AG09319 (cell line): ENCODE measurements at places on chromosomes 2 and 18.

DNA sequence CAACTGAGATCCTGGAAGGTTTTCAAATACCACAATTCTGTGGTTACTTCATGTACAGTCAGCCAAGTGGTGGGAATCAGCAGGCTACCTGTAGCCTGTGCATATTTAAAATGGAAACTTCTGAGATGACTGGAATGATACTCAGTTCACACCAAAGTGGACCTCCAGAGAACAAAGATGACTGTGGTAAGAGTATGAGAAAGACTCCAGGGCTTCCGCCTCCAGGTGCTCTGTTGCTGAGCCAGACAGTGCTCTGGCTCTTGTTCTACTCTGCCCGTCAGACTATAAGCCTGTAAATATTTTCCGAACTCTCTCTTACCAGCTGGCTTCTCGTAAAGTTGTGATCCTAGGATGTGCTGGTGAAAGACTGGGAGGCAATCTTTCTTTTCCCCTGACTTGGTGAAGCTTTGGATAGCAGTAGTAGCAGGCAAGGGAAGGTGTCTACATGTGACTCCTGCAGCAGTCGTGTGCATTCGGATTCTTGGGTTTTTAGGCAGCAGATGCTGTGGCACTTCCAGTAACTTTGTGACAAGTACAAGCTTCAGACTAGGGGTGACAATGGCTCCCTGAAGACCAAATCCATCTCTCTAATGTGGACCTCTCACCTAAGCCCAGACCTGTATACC is 23.1 kb downstream of the ST3GAL5 start:
- DNase-seq: no peak

GRCh38 chr2:130825231-130825965 is 11.3 kb upstream of the ARHGEF4 start:
- DNase-seq: no peak

GRCh38 chr2:174013315-174013751 is 48.2 kb upstream of the SP3 start:
- no peak for DNase-seq

GRCh38 chr2:223285370-223286265 is 233.6 kb downstream of the KCNE4 start:
- no peak for DNase-seq

DNA sequence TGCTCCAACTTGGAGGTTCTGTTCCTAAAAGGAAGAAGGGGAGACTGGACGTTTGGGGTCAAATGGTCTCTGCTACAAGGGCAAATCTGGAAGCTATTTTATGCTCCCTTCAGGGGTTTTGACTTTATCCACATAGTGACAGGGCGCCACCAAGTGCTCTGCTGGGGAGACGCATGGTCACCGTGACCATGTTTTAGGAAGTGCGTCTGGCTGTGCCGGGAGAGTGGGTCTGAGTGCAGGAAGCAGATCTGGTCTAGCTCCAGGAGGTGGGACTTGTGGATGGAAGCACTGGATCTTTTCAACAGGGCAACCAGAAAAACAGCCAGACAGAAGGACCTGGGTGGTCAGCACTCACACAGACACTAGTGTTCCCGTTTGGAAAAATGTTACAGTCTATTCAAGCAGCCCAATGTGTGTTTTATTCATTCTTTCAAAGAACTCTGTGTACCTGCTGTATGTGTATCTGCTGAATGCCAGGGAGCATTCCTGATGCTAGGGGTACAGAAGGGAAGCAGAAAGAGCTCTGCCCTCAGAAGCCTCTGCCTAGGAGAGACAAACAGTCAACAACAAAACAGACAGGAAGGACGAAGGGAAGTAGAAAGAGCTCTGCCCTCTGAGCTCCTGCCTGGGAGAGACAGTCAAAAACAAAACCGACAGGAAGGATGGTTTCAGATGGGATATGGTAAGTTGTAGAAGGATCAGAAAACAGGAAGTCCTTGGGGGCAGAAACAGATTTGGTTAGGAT is 14.3 kb downstream of the IMPA2 start:
- DNase-seq: peak; percentile 42

GRCh38 chr2:70916291-70916690 is 19.4 kb upstream of the ATP6V1B1 start:
- DNase-seq: no peak

GRCh38 chr2:49271060-49271606 is 116.8 kb upstream of the FSHR start:
- DNase-seq: no peak

DNA sequence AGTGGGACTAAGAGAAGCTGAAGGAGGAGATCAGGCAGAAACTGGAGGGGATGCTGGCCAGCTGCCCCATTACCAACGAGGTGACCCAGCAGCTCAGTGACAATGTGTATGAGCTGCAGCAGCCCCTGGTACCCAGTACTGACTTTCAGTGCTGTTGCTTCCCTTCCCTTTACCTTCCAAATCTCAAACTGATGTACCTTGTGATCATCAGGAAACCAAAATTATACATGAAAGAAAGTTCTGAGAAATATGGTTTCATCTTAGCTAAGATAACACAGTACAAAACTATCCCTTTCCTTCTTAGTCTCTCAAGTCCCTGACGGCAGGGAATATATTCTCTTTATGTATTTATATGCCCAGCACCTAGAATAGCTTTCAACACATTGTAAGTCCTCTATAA is 52.3 kb upstream of the CERS6 start:
- DNase-seq: no peak

GRCh38 chr2:26591619-26592505 is 49.3 kb downstream of the CIB4 start:
- DNase-seq: no peak

DNA sequence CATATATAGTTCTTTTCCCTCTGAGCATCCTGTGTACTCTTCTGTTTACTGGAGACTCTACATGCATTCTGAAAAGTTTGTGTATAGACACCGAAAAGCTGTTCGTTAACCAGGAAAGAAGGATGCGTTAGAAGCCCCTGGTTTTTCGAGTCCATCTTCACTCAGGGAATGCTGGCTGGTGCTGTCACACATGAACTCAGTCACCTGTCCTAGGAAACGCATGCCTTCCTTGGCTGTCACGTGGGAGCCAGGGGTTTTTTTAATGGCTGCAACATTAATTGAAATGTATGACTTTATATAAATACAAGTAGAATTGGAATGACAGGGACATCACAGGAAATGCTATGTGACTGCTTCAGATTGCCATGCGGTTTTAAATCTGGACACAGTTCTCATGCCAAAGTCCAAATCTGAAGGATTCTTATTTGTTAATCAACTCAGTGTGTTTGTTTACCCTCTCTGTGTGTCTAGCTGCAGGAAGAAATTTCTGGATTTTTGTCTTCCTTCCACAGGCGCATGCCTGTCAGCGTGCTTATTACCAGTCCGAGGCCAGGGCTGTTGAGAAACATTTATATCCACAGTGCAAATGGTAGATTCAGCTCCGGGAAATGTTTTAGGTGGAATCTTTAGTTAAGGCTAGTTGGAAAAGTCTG is 2.6 kb downstream of the RAMP1 start:
- no peak for DNase-seq

GRCh38 chr2:240586919-240587800 is 626 bp downstream of the CAPN10 start:
- no peak for DNase-seq

DNA sequence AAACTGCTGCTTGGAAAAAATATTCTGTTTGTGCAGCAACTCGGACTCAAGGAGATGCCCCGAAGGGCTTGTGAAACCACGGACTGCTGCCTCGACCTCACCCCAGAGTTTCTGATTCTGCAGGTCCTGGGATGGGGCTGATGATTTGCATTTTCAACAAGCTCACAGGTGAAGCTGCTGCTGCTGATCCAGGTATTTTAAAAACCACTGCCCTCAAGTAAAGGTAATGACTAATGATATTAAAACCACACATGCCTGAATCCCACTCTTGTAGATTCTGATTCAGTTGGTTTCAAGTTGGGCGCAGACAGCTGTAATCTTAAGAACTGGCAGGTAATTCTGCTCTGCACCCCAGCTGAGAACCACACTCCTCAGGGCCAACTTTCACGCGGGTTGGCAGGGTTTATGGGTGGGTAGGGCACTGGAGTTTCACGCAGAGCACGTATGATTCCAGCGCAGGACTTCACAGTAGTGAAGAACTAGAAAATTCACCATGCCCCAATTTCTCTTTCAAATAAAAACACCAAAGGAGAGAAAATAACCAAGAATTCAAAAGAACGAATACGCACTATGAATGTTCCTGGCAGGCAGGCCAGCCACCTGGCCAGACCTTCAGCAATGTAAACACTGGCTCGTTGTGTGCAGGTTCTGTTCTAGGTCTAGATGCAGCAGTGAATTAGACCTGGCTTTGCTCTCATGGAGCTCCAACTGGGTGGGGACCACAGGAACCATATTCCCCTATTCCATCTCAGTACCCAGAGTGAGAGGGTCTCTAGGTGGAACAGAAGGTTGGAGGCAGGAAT is 74.6 kb upstream of the ZFP36L2 start:
- DNase-seq: no peak

DNA sequence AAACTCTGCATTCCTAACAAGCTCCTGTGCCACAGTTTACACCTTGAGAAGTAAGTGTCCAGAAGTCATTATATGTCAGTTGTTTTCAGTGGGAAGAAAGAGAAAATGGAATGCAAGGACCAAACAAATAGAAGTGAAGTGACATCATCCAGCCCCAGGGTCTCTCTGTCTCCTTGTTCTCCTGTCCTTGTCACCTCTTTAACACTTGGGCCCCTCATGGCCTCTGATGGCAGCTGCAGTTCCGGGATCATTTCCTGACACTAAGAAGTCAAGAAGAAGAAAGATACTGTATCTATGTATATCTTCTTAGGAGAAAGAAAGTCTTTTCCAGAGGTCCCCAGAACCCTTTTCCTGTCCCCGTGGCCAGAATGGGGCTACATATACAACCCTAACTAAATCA is 2.8 kb upstream of the CFAP221 start:
- DNase-seq: no peak

DNA sequence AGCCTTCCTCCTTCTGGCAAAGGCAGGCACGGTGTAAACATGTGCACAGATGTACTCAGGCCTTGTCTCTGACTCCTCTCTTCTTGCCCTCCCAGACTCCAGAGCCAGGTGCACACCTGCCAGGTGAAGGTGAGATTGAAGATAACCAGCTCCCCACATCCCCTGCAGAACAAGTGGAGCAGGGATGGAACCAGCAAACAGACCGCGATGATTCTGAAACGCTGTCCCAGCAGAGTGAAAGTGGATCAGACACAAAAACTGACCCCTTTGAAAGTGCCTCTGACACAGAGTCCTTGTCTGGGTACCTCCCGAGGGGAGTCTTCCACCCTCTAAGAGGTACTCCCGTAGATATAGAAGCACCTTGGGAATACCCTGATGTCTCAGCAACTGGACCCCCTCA is 77.2 kb downstream of the ARHGEF4 start:
- DNase-seq: no peak

DNA sequence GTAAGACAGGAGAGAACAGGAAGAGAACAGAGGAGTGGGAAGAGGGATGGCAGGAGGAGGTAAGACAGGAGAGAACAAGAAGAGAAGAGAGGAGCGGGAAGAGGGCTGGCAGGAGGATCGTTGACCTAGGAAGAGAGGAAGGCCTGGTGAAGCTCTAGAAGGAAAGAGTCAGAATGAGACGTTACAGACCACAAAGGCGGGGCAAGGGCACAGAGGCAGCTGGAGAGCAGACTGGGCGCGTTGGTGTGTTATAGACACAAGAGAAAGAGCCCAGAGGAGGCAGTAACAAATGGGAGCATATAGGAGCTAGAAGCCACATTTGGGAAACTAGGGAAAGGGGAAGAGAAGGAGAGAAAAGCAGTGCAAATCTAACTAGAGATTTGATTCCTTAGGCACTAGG is 26.6 kb downstream of the PTRHD1 start:
- DNase-seq: no peak

- no peak for DNase-seq
Observed at GRCh38 chr2:233262562-233262961, 11.1 kb downstream of the ATG16L1 start.

GRCh38 chr18:6484659-6485058 is 69.9 kb upstream of the L3MBTL4 start:
- no peak for DNase-seq

DNA sequence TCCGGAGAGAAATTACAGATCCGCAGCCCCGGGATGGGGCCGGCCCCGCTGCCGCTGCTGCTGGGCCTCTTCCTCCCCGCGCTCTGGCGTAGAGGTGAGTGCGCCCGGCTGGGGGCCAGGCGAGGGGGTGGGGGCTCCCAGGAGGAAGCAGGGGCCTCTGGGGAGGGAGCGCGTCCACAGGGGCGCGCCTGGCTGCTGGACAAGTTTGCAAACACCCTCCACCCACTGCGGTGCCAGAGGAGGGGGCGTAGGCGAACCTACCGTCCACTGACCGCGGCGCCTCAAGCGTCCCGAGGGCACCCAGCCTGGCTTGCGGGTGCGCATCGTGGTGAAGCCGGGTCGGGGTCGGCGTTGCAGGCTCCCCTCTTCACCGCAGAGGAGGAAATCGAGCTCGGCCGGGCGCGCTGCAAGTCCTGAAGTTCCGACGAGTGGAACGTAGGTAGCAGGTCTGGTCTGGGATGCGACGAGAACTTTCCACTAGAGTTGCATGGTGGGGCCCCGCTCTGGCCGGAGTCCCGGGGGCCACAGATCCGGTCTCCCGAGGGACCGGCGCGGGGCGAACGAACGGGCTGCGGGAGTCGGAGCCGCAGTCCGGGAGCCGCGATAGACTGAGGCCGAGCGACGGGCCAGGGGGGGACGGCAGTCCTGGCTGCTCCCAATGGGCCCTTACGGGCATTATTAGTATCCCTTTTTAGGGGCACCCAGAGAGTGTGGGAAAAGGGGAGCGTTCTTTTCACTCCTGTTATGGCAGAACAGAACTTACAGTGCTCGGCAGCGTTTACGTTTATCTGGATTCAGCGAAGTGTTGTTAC is 502 bp downstream of the MERTK start:
- DNase-seq: no peak

DNA sequence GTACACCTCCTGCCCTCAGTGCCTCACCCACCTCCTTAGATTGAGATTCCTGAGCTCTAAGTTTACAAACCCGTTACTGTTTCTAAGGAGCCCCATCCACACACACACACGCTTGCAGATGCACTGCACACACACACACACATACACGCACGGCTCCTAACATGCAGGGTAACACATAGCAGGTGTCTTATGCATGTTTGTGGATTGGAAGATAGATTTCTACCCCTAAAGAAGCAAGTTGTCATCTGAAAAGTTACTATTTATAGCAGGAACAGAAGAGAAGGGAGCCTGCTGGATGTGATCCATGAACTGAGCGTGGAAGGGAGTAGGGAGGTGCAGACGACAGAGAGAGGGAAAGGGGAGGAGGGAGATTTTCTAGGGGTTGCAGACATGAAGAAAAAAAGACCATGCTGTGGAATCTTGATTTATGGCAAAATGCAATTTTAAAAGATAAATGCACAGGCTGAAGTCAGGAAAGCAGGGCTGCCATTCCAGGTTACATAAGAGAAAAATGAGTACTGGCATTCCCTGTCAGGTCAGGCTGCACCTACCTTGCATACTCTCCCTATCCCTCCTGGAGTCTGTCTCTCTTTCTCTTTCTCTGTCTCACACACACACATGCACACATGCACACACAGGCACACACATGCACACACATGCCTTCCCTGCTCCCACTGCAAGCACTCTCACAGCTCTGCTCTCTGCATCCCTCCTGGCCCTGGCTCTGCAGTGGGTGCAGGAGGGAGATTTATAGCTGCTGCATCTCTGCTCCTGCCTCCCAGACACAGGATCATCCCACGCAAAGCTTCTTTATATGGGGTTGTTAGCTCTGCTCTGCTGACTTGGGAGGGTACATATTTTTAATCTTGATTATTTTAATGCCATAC is 192.6 kb upstream of the MYT1L start:
- DNase-seq: no peak
